Panc1 (cell line): ENCODE measurements at places on chromosomes 5 and 9. TPM values are rescaled to one million over a fixed set of nuclear protein-coding genes. Genes with fewer than 3 reads are reported as not detected.

Gene LCN6
- not detected for total RNA-seq

Gene PTPRD
- total RNA-seq = not detected

Gene CDK7
- total RNA-seq = 44.4 TPM

Gene GAS1
- 0.13 TPM for total RNA-seq

Gene SLC4A9
- total RNA-seq = not detected

Gene IL4
- total RNA-seq = not detected

Gene ADAMTS16
- total RNA-seq = 0.54 TPM

Gene OR1Q1
- not detected for total RNA-seq

Gene CRB2
- total RNA-seq = 0.05 TPM

Gene SUSD3
- 5.0 TPM for total RNA-seq

Gene GRXCR2
- not detected for total RNA-seq

Gene SLCO6A1
- not detected for total RNA-seq

Gene TSSK1B
- total RNA-seq = not detected

Gene IRX1
- total RNA-seq = not detected

Gene CDC25C
- 14.1 TPM for total RNA-seq

Gene KIF4B
- 0.10 TPM for total RNA-seq

Gene KDM4C
- 7.1 TPM for total RNA-seq

Gene INSL6
- total RNA-seq = not detected

Gene RGMB
- 25.4 TPM for total RNA-seq

Gene PRUNE2
- total RNA-seq = 0.18 TPM

Gene FGF10
- not detected for total RNA-seq

Gene ENTREP1
- 0.13 TPM for total RNA-seq

Gene GIN1
- 4.5 TPM for total RNA-seq

Gene ZNF883
- not detected for total RNA-seq

Gene GHR
- total RNA-seq = 0.05 TPM

Gene EGR1
- 12.0 TPM for total RNA-seq

Gene DRD1
- total RNA-seq = 1.0 TPM

Gene DDX4
- not detected for total RNA-seq

Gene MARCHF11
- total RNA-seq = not detected

Gene IRX2
- 0.10 TPM for total RNA-seq

Gene UGT3A1
- not detected for total RNA-seq

Gene TAS2R1
- not detected for total RNA-seq

Gene SLC27A6
- not detected for total RNA-seq

Gene RC3H2
- 57.6 TPM for total RNA-seq

Gene CD74
- total RNA-seq = 12.7 TPM

Gene AIF1L
- 6.0 TPM for total RNA-seq

Gene DMRT3
- total RNA-seq = not detected

Gene CCDC69
- total RNA-seq = 2.1 TPM

Gene CA9
- 0.31 TPM for total RNA-seq

Gene SPATA9
- 0.15 TPM for total RNA-seq

Gene BARHL1
- not detected for total RNA-seq

Gene PCA3
- total RNA-seq = not detected
